Endothelial cell (in vitro differentiated cells): ENCODE measurements at places on chromosomes 13 and 19.

- no peak for DNase-seq
These were observed 92.6 kb downstream of the SIPA1L3 start for GRCh38 chr19:37999309-38000213.

DNA sequence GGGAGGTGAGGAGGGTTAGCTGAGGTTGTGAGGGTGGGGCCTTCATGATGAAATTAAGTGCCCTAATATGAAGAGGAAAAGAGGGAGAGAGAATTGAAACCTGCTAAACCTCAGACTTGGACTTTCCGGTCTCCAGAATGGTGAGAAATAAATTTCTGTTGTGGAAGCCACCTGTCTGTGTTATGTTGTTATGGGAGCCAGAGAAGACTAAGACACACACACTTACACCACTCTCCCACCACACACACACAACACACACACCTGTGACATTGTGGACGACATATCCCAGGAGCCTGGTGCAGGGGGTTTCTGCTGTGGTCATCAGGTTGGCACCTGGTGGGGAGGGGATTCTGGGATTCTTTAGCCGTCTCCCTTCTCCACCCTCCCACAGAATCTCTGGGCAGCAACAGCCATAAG, 14.0 kb downstream of the KLK4 start:
- no peak for DNase-seq

- DNase-seq: no peak
These were observed 1305.3 kb downstream of the SLITRK5 start for GRCh38 chr13:88976466-88976865.

DNA sequence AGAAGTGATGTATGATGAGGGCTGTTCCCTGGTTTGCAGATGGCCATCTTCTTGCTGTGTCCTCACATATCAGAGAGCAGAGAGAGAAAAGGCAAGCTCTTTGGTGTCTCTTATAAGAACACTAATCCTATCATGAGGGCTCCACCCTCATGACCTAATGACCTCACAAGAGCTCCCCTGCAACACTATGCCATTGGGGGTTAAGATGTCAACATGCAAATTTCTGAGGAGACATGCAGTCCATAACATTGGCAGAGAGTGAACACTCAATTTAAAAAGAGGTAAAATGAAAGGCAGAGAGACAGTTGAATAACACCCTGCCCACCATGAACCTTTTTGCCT, 10.9 kb downstream of the FAM187B start:
- DNase-seq: no peak

GRCh38 chr19:46452186-46452585, 19.2 kb downstream of the PNMA8A start:
- DNase-seq: no peak

DNA sequence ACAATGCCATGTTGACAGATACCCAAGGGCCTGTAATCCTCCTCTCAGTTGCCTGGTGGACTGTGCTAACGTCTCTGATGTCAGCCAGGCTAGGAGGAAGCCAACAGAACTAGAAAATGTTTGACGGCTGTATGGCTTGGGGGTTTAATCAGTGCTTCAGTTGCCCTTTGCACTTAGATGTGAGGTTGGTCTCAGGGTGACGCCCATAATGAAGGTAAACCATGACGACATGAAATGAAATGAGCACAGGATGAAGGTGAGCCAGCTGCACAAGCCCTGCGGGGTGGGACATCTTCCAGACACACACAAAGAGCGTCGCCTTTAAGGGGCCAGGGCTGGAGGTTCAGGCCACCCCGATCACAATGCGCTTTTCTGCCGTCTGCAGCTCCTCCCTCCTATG, 127.2 kb downstream of the CRYL1 start:
- DNase-seq: no peak

- peak; percentile 35 for DNase-seq
These were observed 133.2 kb downstream of the FRY start for GRCh38 chr13:32164622-32165268.
